ENCODE measurements at places on chromosomes 12 and 14.
A peak's percentile ranks its signal among the peaks of the same experiment; 100 is the strongest.

DNA sequence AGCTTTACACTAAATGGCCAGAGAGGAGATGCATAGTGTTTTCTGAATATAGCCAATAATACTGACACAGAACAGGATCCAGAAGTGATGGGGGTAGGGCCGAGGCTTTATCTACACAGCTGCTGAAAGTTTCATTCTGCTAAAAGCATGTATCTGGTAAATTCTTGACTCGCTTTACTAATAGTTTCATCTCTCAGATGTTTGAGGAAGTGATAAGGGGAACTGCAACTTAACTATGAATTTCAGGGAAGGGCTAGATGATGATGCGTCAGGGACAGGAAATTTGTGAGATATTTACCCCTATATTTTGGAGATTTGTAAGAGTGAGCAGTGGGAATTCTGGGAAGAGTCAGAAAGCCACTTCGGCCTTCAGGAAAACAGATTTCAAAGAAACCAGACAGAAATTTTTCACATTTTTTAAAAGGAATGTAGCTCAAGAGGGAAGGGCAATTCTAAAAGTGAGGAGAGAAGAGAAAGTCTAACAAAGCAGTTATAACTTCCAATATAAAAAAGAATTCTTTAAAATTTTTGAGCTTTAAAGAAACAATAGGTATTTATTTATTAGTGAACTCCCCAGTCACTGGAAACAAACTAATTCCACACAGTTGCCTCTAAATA lies 243.1 kb downstream of the BCAT1 start:
- no peak for DNase-seq

GRCh38 chr12:33942172-33942571 lies 80.1 kb upstream of the ALG10 start:
- DNase-seq, result no peak

- peak; percentile 18 for DNase-seq
Observed at GRCh38 chr12:4107436-4107878, 166.1 kb upstream of the CCND2 start.

DNA sequence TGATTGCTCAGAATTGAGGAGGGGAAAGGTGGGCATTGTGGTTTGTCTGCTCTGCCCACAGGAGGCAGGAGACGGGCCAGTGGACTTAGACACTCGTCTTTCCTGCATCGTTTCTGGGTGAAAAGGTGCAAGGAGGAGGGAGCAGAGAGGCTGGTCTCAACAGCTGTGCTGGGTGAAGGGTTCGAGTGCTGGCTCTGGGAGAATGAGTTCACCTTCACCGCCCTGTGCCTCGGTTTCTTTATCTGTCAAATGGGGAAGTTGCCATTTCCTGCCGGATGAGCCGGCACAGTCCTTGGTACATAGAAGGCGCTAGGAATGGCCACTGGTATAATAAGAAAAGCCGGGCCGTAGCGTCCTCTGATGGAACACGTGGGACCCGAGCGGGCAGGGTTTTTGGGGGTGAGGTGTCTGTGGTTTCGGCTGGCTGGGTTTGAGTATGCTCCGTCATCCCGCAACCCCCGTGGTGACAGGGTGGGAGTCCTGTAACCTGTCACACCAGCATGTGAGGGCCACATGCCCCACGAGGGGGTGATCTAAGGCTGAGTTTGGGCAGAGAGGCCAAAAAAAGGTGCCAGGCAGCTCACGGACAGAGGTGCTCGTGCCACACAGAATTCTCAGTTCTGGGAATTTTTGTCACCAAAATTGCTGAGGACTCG lies 7.3 kb downstream of the BCL7A start:
- no peak for DNase-seq

GRCh38 chr12:25017336-25017735 lies 68.4 kb upstream of the BCAT1 start:
- DNase-seq, result no peak

Measured in NCI-H1694 treated with DMSO at 0.1 percent for 48 hours (cell line).